ENCODE measurements at places on chromosomes 6 and 20. TPM values are rescaled to one million over a fixed set of nuclear protein-coding genes. Genes with fewer than 3 reads are reported as not detected.

KIAA1755 gene
- total RNA-seq: 0.59 TPM

NR2E1 gene
- total RNA-seq: not detected

TTK gene
- total RNA-seq: 0.70 TPM

MYL9 gene
- 5.6 TPM for total RNA-seq

COL20A1 gene
- total RNA-seq: under 0.01 TPM

BPIFB2 gene
- total RNA-seq: not detected

DEFB124 gene
- not detected for total RNA-seq

ULBP1 gene
- not detected for total RNA-seq

ANKRD66 gene
- not detected for total RNA-seq

CCDC170 gene
- total RNA-seq: 0.23 TPM

NELFCD gene
- 54.4 TPM for total RNA-seq

GNRH2 gene
- total RNA-seq: not detected

RSPH4A gene
- total RNA-seq: 0.08 TPM

MRPS10 gene
- total RNA-seq: 39.0 TPM

HLA-DRB5 gene
- not detected for total RNA-seq

SOX4 gene
- total RNA-seq: 61.5 TPM

ASF1A gene
- 5.5 TPM for total RNA-seq

RTEL1 gene
- total RNA-seq: 9.2 TPM

CALHM5 gene
- total RNA-seq: 10.1 TPM

PPIL6 gene
- total RNA-seq: 2.1 TPM

SOX12 gene
- total RNA-seq: 2.1 TPM

GATA5 gene
- 1.7 TPM for total RNA-seq

PKIB gene
- 0.45 TPM for total RNA-seq

NKX2-4 gene
- total RNA-seq: under 0.01 TPM

MEI4 gene
- not detected for total RNA-seq

CLDN20 gene
- not detected for total RNA-seq

PTK7 gene
- 78.5 TPM for total RNA-seq

KCNK17 gene
- total RNA-seq: not detected

RALGAPB gene
- total RNA-seq: 18.9 TPM

RBPJL gene
- total RNA-seq: not detected

PSMB9 gene
- 45.7 TPM for total RNA-seq

UBE2C gene
- total RNA-seq: 1.6 TPM

CLVS2 gene
- not detected for total RNA-seq

COL12A1 gene
- 72.5 TPM for total RNA-seq

Data from smooth muscle cell of the coronary artery (primary cell).